ENCODE measurements at places on chromosomes 3 and 15.

DNA sequence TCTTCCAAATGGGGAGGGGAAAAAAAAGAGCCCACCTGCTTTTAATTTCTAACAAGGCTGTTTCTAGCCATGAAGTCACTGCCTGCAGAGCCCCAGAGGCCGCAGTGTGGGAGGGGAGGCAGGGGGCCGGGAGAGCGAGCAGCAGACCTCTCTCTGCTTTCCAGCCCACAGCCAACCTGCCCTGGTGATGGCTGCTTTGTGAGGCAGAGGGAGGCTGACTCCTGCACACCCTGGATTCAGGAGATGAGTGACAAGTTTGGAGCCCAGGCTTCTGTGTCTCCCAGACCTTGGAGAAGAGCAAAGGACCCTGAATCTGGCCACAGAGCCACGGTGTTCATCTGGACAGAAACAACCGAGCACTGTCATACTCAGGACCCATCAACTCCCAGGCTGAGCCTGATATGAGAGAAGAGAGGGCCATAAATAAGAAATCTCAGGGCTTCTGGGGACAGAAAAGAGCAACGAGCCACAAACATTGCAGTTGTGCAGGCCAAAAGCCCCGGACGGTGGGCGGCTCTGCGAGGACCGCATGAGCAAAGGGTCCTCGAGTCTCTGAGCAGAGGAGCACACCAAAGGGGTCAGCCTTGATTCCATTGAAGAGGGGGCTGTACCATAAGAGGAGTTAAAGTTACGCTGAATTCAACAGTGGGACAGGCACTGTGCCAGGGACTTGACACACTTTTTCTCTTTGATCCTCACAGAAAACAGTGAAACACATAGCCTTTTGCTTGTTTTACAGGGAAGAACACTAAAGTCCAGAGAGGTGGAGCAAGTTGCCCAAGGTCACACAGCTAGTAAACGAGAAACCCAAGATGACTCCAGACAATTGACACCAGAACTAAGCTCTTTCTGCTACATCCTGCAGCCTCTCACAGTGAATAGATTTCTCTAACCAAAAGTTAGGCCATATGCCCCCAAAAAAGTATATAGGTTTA is 97.2 kb downstream of the SEMA5B start:
- DNase-seq, result no peak

DNA sequence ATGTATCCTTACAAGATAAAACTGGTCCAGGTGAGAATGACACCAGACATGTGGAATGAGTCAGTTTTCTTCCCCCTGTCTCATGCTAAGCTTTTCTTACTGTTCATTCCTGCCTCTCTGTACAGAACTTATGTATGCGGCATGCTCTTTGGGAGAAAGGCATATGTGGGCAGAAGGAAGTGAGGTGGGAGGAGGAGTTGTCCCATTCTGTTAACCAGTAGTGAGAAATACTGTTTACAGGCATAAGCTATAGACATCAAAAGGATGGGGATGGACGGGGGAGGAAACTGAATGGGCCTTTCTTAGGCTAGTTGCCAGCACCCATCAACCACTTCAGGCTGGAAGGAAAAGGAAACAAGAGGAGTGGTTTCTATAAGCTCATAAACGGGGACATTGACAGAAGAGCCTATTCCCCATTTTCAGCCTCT is 143.6 kb upstream of the BHLHE40 start:
- DNase-seq, result no peak

DNA sequence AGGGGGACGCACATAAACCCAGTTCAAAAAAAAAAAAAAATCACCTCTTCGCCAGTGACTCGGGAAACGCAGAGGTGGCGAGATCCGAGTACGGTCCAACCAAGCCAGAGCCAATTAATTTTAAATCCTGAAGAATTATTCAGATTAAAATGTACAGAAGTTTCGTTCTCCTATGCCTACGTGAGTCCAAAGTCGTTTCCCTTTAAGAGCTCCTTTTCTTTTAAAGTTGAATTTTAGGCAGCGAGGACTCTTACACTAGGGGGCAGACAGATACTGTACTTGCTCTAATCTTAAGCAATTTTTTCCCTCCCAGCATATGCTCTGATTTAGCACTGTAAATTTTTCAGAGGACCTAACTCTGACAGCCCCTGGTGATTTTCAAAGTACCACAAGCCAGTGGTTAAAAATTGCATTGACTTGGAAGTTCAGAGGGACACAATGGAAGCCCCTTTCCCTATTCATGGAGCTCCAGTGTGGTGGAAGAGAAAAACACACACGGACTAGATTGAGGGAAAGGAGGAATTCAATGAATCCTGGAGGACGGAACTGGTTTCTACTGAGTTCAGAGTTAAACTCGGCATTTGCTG is 3.3 kb upstream of the NR2F2 start:
- DNase-seq, result no peak

DNA sequence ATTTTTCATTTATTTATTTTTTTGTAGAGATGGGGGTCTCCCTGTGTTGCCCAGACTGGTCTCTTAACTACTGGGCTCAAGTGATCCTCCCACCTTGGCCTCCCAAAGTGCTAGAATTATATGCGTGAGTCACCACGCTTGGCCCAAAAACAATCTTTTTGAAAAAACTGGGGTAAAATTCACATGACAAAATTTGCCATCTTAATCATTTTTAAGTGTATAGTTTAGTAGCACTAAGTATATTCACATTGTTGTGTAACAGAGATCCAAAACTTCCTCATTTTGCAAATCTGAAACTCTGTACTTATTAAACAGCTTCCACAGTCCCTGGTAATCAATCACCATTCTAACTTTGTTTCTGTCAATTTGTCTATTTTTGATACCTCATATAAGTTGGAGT is 5.2 kb downstream of the SNX1 start:
- no peak for DNase-seq

DNA sequence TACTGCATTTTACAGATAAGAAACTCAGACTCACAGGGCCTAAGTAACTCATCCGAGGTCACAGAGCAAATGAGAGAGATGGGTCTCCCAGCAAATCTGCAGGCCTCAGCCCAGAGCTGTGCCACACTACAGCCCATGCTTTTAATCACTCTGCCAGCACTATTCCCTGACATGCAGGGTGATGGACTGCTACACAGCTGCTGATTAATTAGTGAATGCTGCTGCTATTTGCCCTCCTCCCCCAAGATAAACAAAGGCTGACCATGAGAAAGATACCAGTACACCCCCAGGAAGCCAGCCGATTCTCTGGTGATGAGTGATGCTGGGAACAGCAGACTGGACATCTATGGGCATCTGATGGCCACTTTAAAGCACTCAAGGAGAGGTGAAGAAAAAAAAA is 39.3 kb downstream of the RFTN1 start:
- no peak for DNase-seq

- no peak for DNase-seq
Observed at GRCh38 chr3:122105626-122106025, 50.5 kb downstream of the CD86 start.

DNA sequence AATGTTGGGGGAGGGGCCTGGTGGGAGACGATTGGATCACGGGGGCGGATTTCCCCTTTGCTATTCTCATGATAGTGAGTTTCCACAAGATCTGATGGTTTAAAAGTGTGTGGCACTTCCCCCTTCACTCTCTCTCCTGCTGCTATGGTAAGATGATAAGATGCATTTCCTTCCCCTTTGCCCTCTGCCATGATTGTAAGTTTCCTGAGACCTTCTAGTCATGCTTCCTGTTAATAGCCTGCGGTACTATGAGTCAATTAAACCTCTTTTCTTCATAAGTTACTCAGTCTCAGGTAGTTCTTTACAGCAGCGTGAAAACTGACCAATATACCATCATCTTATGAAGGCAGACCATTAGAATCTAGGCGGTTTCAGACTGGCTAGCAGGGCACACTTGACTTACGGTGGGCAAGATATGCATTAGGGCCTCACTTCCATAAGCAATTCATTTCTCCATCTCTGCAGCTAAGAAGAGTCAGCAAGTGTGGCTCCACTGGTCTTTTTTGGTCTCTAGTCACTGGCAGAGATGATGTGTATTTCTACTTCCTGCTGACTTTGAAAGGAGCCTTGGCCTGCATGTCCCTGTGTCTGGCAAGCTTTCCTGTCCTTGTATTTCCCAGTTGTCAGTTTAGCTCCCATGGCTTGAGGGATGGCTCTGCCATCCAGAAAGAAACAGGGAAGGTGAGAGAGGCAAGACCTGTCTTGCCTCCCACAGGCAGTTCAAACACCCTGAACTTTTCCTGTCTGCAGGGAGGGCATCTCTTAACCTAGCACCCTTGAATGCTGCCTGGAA is 109.0 kb upstream of the ADAMTS9 start:
- no peak for DNase-seq

GRCh38 chr15:39139431-39140059 is 441.3 kb upstream of the THBS1 start:
- no peak for DNase-seq

GRCh38 chr3:64352639-64352992 is 127.3 kb upstream of the PRICKLE2 start:
- no peak for DNase-seq

GRCh38 chr3:50494126-50494525 is 9.3 kb downstream of the CACNA2D2 start:
- DNase-seq, result no peak

DNA sequence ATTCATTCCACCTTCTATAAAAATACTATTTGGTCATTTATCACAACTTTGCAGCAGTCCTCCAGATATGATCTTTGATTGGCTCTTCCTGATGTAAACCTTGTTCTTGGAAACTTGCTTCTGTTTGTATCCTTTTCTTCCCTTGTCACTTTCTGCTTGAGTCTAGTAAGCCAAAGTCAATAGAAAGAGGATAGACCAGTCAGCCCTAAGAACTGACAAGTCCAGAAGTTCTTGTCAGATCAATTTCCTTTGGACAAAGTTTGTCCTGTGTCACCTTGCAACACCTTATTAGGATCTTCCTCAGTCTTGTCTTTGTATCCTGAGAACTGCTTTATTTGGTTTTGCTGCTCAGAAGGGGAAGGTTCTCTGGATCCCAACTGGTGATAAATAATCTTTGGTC is 87.9 kb upstream of the CCDC54 start:
- DNase-seq, result no peak

GRCh38 chr15:34729886-34730285 is 24.9 kb downstream of the GJD2 start:
- DNase-seq, result no peak

- no peak for DNase-seq
Observed at GRCh38 chr15:75069301-75069925, 46.0 kb downstream of the PPCDC start.

GRCh38 chr3:5465183-5465582 is 277.7 kb downstream of the EDEM1 start:
- DNase-seq, result no peak

GRCh38 chr3:55161231-55161630 is 233.4 kb upstream of the LRTM1 start:
- DNase-seq, result no peak

DNA sequence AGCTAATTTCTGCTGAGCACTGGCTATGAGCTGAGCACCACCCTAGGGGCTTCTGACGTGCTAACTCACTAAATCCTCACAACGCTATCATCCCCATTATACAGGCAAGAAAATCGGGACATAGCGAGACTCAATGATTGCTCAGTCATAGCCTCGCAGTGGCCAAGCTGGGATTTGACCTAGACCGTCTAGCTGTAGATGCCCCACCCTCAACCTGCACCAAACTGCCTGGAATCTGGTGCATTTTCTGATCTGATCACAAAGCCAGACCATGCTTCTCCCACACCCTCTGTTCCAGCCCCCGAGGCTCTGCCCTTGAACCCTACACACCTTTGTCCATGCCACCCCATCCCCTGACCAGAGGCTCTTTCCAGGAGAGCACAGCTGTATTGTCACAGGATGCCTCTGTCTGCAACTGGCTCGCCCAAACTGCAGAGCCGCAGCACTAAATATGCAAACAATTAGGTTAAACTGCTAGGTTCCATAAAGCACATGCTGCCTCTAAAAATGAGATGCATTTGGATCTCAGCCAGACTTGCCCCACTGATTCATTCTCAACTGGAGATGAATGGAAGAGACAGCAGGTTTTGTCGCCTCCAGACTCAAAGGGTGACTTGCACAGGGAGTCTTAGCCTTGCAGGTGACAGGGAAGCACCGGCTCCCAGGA is 95.2 kb downstream of the NUP210 start:
- no peak for DNase-seq

- DNase-seq, result peak; percentile 46
Observed at GRCh38 chr3:10551821-10552630, 46.6 kb upstream of the ATP2B2 start.

GRCh38 chr3:59877263-59878037 is 827.6 kb upstream of the CFAP20DC start:
- DNase-seq, result no peak

DNA sequence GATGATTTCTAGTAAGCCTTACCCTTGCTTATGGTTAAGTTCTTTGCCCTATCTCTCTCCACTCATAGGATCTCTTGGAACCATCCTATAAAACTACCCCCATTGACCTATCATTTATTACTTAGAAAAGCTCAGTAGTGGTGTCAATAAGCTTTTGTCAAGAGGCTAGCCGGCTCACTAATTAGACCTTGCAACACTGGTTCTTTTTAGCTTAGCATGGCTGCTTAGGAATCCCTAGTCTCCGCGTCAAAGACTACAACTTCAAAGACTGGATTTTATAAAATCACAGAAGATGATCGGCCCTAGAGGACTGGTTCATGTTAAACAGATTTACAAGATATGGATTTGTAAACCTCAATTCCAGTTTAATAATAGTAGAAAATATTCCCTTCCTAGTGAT is 7.6 kb downstream of the PPARG start:
- no peak for DNase-seq

GRCh38 chr3:194797555-194798250 is 112.0 kb downstream of the FAM43A start:
- no peak for DNase-seq

DNA sequence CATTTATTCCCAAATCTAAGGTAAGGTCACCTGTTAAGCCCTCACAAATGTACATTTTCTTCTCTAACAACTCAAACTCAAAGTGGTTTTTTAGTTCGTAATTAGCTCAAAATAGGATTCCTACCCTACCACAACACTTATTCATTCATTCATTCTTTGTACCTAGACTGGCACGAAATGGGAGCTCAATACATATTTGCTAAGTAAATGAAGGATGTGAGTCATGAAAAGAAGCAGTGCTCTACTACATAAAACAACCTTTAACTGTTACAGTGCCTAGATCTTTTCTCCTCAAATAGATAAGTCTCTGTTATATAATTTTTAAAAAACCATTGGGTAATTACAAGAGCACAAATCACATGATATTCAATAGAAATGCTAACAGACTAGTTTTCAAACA is 13.1 kb downstream of the RSL24D1 start:
- no peak for DNase-seq

DNA sequence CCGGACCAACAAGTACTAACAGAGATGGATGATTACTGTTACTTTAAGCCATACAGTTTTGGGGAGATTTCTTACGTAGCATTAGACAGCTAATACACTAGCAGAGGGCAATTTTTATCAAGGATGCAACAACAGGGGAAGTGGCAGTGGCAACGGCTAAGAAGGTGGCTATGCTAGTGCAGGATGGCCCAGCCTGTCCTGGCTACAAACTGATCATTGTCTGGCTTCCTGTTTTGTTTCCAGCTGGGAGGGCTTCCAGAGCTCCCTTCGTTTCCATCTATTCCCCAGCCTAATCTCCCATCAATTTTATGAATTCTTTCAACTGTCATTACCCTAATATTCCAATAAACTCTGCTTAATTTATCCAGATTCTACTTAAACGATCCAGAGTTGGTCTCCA is 16.0 kb upstream of the PLA2G4F start:
- DNase-seq, result no peak

Measured in activated naive CD4-positive, alpha-beta T cell (primary cell).